ENCODE measurements at places on chromosomes 4 and X. TPM values are rescaled to one million over a fixed set of nuclear protein-coding genes. Genes with fewer than 3 reads are reported as not detected.

The CT45A2 gene
- total RNA-seq, result not detected

The ABCG2 gene
- 1.7 TPM for total RNA-seq

The TTC29 gene
- total RNA-seq, result not detected

The NWD2 gene
- not detected for total RNA-seq

The WDR17 gene
- 2.0 TPM for total RNA-seq

The RTL3 gene
- total RNA-seq, result not detected

The CXCL9 gene
- not detected for total RNA-seq

The JCHAIN gene
- not detected for total RNA-seq

- H3K4me3 ChIP-seq, result no peak overlapping the region
- no peaks in the 10 kb centered on the region for H3K36me3 ChIP-seq
- DNase-seq, result no peak
- H3K27ac ChIP-seq, result no peak overlapping the region
Observed at GRCh38 chr4:26288355-26288909, 32.4 kb upstream of the RBPJ start.

- no peaks in the 10 kb centered on the region for H3K36me3 ChIP-seq
- H3K4me1 ChIP-seq, result no peaks in the 10 kb centered on the region
- no peaks in the 10 kb centered on the region for H3K27me3 ChIP-seq
- H3K4me3 ChIP-seq, result no peak overlapping the region
- DNase-seq, result no peak
Observed at GRCh38 chr4:26609391-26609790, 25.5 kb downstream of the TBC1D19 start.

- peaks cover 2% of the 10 kb centered on the region for H3K36me3 ChIP-seq
- no peak overlapping the region for H3K27ac ChIP-seq
- H3K27me3 ChIP-seq, result no peaks in the 10 kb centered on the region
- H3K4me1 ChIP-seq, result no peaks in the 10 kb centered on the region
- no peak for DNase-seq
- H3K4me3 ChIP-seq, result no peak overlapping the region
Observed at GRCh38 chrX:79556800-79557199, 189.7 kb upstream of the ITM2A start.

GRCh38 chr4:184344899-184345572, 127.4 kb upstream of the ENPP6 start:
- no peaks in the 10 kb centered on the region for H3K36me3 ChIP-seq
- no peak for DNase-seq
- no peak overlapping the region for H3K27ac ChIP-seq

DNA sequence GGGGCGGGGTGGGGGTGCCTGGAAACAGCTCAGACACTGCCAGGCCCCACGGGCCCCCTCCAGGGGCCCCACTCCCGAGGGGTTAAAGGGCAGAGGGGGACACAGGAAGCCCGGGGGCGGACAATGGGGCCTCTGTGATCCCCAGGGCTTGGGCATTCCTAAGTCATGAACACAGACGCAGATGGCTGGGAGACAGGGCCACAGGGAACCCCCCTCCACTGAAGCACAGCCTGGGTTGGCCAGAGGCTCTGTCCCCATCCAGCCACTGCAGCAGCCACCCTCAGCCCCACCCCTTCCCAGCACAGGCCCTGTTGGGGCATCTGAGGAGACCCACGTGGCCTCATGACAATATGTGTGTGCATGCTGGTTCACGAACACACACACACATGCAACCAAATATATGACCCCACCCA, 3.9 kb downstream of the L1CAM start:
- H3K4me3 ChIP-seq, result peak overlapping the region; percentile 32
- no peaks in the 10 kb centered on the region for H3K4me1 ChIP-seq
- no peaks in the 10 kb centered on the region for H3K27me3 ChIP-seq
- no peak overlapping the region for H3K27ac ChIP-seq
- peaks cover 4% of the 10 kb centered on the region for H3K36me3 ChIP-seq

- H3K27ac ChIP-seq, result no peak overlapping the region
- no peak overlapping the region for H3K4me3 ChIP-seq
- no peaks in the 10 kb centered on the region for H3K27me3 ChIP-seq
- H3K36me3 ChIP-seq, result peaks cover 48% of the 10 kb centered on the region
Observed at GRCh38 chrX:85870585-85870984, 176.8 kb downstream of the CHM start.

GRCh38 chrX:69362354-69362753, 141.8 kb upstream of the NALF2 start:
- no peaks in the 10 kb centered on the region for H3K27me3 ChIP-seq
- no peak overlapping the region for H3K4me3 ChIP-seq
- no peak overlapping the region for H3K27ac ChIP-seq
- H3K4me1 ChIP-seq, result no peaks in the 10 kb centered on the region
- no peak for DNase-seq
- H3K36me3 ChIP-seq, result no peaks in the 10 kb centered on the region

GRCh38 chr4:15587649-15588048, 67.5 kb downstream of the FBXL5 start:
- peaks cover 9% of the 10 kb centered on the region for H3K36me3 ChIP-seq
- H3K4me3 ChIP-seq, result no peak overlapping the region
- no peaks in the 10 kb centered on the region for H3K4me1 ChIP-seq
- no peaks in the 10 kb centered on the region for H3K27me3 ChIP-seq

DNA sequence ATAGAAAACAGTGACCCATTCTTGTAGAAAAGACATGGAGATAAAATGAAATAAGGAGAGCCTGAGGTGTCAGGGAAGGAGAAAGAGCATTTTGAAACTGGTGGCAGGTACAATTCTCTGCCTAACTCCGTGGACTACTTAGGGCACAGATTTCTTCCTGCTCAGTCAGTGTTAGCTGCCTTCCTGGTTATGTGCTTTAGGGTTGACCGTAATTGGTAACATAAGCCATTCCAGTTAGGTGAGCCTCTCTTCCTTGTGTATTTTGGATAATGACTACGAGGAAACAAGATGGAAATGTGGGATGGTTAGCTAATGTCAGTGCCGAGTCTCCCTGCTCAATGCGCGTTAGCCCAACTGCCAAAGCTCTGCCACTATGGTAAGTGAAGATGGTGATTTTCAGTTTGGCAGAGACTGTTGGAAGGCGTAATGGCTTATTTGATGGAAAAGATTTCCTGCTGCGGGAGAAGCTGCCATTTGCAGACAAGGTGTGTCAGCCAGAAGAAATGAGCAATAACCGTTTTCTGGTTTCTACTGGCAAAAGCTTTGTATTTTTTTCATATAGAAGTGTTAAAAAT, 174.1 kb downstream of the CBR4 start:
- no peaks in the 10 kb centered on the region for H3K36me3 ChIP-seq
- H3K4me3 ChIP-seq, result no peak overlapping the region
- no peak for DNase-seq
- H3K4me1 ChIP-seq, result peaks cover 3% of the 10 kb centered on the region
- H3K27ac ChIP-seq, result no peak overlapping the region

DNA sequence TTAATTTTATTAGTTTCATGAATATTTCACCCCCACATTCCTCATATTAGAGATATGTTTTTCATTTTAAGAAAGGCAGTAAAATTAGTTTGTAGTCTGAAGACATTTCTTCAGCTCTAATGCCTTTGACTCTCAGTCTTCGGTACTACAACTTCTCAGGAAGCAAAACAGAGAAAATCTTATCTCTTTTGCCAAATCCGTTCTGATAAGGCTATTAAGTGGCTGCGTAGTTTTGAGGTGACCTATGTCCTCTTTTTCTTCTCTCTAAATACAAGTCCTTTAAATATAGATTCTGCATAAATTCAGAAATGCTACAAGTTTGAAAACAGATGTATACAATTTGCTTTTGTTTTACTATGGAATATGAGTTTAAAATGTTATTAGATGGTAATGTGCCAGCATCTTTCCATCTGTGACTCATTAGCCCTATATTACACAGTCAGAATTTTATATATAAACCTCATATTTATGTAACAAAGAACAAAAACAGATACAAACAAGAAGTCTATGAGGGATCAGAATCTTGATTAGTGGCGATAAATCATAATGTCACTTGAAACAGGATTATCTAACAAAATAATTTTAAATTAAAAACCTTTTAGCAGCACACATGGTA, 181.2 kb upstream of the ETNPPL start:
- no peak for DNase-seq
- H3K27ac ChIP-seq, result no peak overlapping the region
- no peak overlapping the region for H3K4me3 ChIP-seq

DNA sequence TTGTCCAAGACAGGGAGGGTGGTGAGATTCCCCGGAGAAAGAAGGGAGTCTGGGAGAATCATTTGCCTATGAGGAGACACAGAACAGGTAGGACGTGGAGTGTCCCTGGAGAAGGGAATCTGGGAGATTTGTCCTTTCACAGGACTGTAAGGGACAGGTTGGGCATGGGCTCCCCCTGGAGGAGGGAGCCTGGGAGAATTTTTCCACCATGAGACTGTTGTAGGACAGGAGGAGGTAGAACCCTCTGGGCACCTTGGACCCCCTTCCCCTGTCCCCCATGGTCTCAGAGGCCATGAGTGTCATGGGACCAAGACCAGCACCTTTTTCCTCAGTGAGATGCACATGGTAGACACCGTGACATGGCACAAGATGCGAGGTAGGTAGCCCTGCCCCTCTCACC, 2.8 kb downstream of the PORCN start:
- no peak overlapping the region for H3K27ac ChIP-seq
- no peak for DNase-seq
- H3K27me3 ChIP-seq, result no peaks in the 10 kb centered on the region
- no peak overlapping the region for H3K4me3 ChIP-seq
- H3K36me3 ChIP-seq, result peaks cover 29% of the 10 kb centered on the region

DNA sequence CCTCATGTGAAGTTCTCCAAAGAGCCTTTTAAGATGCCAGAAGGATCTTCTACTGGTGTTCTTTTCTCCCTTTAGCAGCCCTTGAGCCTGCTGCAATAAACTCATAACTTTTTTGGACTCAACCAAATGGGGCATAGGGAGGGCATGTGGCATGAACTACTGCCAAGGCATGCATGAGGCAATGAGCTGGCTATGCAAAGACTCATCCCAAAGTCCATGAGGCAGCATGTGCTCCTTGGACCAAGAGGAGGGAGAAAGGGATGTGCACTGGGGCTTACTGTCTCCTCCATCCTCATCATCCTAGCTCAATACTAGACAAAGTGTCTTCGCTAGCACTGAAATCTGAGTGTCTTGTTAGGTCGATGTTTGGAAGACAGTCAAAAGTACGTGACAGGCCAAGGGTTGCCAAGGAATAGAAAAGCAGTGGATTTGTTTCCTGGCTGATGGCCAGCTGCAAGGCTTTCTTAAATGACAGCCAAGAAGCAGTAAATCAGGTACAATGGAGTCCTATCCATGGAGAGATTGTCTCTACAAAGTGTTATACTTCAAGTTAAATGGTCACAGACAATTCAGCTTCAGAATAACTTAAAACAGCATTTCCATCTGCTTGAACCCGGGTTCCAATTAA, 44.5 kb upstream of the ATXN3L start:
- no peaks in the 10 kb centered on the region for H3K36me3 ChIP-seq
- H3K27ac ChIP-seq, result no peak overlapping the region

DNA sequence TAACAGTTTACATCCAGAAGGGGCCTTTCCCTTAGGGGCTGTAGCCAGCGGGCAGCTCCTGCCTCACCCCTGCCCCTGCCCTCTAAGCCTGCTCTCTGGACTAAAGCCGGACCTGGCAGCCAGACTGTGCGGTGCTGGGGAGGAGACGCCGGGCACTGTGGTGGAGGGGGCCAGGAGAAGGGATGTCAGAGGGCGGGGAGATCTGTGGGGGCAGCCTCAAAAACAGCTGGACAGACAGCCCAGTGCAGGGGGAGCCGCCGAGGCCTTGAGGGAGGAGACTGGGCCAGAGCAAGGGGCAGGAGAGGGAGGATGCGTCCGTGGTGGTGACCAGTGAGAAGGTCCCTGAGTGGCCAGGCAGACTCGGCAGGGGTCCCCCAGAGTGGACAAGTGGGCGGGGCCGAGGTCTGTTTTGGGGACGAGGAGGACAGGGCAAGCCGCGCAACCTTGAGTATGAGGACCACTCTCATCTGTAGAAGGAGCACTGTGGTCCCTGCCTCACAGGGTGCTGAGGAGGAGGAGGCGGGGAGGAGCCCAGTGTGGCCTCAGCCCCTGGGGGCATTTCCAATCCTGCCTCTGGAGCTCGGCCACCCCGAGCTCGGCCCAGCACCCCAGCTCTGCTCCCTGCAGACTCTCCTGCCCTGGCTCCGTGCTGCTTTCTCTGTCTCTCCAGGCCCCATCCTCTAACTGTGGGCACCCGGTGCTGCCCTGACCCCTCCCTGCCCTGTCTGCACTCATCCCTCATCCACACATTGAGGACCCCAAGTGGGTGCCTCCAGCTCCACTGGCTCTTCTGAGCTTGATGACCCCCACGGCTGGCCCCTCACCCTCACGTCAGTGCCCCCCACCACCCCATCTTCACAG, 59.2 kb upstream of the NKX1-1 start:
- no peaks in the 10 kb centered on the region for H3K27me3 ChIP-seq
- H3K27ac ChIP-seq, result no peak overlapping the region
- H3K4me3 ChIP-seq, result no peak overlapping the region
- H3K36me3 ChIP-seq, result peaks cover 9% of the 10 kb centered on the region
- no peak for DNase-seq

GRCh38 chrX:13965531-13965930, 64.2 kb downstream of the GEMIN8 start:
- H3K4me1 ChIP-seq, result no peaks in the 10 kb centered on the region
- no peak overlapping the region for H3K27ac ChIP-seq
- no peaks in the 10 kb centered on the region for H3K27me3 ChIP-seq
- DNase-seq, result peak; percentile 27
